Right atrium auricular region (tissue), 2 donors: ENCODE measurements at places on chromosomes 16 and 17.

DNA sequence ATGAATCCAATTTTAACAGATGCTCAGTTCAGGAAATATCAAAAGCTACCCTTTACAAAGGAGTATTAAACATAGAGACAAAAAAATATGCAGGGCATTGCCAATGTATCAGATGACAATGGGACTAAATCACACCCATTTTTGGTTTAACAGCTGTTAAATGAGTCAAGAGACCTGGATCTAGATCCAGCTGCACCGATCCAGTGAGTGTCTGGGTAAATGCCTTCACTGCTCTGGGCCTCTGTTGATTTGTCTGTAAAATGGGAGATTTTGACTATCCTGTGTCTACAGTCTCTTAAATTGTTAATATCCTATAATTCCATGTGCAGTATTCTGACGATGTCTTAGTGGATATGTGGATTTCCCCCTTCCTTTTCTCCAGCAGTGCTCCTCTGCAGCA lies 16.4 kb downstream of the KRT23 start:
- DNase-seq: no peak

DNA sequence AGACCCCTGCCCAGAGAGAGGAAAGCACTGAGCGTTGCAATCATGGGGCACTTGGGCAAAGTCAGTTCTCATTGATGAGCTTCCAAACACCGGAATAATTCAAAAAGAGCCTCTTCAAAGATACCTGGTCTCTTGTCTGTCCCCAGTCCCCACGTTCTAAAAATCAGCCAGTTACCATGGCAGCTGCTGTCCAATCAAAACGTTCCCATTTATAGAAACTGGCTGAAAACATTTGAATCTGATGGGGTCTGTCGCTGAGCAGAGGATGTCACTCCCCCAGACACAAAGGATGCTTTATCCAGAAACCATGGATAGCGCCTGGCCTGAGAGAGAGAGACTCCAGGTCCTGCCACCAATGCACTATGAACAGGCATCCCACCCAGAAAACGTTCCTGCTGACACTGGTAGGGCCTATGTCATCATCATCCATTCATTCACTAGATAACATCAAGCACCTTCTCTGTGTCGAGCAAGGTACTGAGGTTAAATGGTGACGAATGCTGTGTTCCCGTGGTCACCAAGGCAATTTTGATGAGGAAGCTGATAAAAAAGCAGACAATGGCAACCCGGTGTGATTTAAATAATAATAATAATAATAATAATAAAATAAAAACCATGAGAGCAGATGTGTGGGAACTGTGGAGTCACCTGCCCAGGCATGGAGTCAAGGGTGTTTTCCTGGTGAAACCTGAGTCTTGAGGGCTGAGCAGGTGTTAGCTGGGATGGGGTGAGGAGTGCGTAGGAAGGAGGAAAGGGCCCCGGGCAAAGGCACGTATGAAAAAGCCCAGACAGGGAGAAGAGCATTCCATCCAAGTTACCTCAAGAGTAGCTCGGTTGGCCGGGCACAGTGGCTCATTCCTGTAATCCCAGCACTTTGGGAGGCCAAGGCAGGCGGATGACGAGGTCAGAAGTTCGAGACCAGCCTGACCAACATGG lies 19.0 kb upstream of the CALB2 start:
- no peak for DNase-seq

- no peak for DNase-seq
Measured at GRCh38 chr16:85716680-85717038, 27.9 kb upstream of the GINS2 start.

DNA sequence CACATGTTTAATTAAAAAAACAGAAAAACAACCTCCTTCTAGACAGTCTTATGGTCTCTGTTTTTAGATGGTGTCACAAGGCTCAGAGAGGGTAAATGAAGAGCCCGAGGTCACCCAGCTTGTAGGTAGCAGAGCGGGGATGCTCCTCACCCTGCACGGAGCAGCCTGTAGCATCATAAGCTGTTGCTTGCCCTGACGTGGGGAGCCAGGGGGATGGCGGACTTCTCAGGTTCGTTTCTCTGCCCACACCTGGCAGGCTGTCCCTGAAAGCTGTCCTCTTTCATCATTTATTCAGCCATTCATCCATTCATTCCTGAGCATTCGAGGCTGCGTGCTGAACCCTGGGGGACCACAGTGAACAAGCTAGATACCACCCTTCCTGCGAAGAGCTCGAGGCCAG lies 75.7 kb upstream of the KSR1 start:
- DNase-seq: no peak

DNA sequence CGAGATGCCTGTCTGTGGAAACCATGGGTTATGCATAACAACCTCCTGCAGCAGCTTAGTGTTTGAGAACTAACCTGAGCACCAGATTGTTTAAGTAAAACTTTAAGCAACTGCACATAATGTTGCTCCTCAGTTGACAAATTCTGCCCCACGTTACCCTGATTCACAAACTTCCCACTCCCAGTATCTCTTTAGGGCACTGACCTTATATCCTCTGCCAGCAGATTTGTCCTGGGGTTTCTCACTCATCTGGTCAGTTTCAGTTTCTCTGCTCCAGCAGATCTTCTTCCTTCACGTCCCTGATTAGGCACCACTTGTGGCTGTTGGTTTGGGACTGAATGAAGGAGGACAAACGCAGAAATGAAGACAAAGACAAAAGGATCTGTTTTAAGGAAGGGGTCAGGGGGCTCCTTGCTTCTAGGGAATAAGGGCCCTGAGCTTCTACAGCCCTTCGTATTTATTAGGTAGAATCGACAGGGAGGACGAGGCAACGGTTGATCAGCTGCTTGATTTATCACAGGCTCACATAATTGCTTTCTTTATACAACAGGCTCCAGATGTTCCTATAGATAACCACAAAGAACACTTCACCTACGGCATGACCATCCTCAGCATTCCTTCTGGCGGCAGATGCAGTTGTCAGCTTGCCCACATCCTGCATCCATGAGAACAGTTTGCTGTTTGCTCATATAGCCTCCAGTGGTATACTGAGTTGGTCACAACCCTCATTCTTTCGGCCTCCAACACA lies 13.5 kb upstream of the ZNF689 start:
- no peak for DNase-seq

DNA sequence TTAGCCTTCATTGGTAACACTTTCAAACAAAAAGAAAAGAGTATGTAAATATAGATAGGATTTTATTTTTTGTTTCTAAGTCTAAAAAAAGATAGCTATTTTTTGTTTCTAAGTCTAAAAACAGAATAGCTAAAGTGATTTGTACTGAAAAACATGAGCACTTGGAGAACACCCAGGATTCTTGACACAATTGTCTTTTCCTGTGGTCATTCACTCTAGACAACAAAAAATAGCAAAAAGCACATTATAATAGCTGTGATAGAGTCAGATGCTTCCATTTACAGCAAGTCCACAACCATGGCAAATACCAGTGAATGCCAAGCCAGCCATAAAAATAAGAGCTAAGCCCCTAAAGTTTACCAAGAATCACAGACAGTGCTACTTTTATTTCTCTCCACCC lies 36.7 kb downstream of the SKAP1 start:
- DNase-seq: no peak

DNA sequence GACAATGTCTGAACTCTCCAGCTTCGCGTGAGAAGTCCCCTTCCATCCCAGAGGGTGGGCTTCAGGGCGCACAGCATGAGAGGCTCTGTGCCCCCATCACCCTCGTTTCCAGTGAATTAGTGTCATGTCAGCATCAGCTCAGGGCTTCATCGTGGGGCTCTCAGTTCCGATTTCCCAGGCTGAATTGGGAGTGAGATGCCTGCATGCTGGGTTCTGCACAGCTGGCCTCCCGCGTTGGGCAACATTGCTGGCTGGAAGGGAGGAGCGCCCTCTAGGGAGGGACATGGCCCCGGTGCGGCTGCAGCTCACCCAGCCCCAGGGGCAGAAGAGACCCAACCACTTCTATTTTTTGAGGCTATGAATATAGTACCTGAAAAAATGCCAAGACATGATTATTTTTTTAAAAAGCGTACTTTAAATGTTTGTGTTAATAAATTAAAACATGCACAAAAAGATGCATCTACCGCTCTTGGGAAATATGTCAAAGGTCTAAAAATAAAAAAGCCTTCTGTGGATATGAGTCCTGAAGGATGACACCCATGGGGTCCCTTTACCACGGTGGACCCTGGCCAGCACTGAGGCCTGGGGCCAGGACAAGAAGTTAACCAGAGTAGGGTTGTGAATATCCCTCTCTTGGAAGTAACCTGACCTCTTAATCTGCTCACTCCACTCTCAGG lies 10.5 kb upstream of the ITGAD start:
- peak; percentile 62 for DNase-seq

DNA sequence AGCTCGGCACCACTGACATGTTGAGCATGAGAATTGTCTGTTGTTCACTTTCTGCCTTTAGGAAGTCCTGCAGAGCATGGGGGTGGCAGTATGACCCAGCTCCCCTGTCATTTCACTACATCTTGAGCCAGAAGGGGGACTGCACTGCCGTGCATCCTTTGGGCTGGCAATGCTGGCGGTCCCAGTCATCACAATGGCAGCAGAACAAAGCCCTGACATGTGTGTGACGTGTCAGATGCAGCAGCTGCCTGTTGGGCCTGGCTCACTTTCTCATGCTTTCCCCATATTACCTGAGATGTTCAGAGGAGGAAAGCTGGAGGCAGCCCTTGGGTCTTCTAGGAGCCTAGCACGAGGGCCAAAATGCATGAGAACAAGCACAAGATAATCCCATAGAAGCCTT lies 6.3 kb upstream of the ABAT start:
- no peak for DNase-seq

- no peak for DNase-seq
Measured at GRCh38 chr17:36598951-36599401, 2.4 kb upstream of the MRM1 start.

- DNase-seq: no peak
Measured at GRCh38 chr17:17954079-17954478, 18.1 kb downstream of the TOM1L2 start.

GRCh38 chr17:2214929-2215615 lies 88.5 kb downstream of the SMG6 start:
- DNase-seq: peak; percentile 61

GRCh38 chr16:86576591-86577313 lies 1.6 kb upstream of the FOXL1 start:
- DNase-seq: no peak

GRCh38 chr17:57305908-57306504 lies 49.7 kb downstream of the MSI2 start:
- no peak for DNase-seq

GRCh38 chr16:53530046-53530445 lies 27.0 kb upstream of the AKTIP start:
- DNase-seq: no peak

DNA sequence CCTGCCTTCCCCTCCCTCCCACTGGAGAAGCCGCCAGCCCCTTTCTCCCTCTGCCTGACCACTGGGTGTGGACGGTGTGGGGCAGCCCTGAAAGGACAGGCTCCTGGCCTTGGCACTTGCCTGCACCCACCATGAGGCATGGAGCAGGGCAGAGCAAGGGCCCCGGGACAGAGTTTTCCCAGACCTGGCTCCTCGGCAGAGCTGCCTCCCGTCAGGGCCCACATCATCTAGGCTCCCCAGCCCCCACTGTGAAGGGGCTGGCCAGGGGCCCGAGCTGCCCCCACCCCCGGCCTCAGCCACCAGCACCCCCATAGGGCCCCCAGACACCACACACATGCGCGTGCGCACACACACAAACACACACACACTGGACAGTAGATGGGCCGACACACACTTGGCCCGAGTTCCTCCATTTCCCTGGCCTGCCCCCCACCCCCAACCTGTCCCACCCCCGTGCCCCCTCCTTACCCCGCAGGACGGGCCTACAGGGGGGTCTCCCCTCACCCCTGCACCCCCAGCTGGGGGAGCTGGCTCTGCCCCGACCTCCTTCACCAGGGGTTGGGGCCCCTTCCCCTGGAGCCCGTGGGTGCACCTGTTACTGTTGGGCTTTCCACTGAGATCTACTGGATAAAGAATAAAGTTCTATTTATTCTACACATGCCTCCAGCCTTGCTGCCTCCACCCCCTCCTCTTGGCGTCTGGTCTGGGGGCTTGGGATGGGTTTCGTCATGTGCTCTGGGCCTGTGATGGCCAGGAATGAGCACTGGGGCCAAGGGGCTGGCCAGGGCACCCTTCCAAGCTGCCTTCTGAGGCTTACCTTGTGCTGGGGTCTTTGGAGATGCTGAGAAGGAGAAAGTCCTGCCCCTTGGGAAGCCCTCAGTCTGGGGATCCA lies 7.3 kb downstream of the GJD3 start:
- no peak for DNase-seq

DNA sequence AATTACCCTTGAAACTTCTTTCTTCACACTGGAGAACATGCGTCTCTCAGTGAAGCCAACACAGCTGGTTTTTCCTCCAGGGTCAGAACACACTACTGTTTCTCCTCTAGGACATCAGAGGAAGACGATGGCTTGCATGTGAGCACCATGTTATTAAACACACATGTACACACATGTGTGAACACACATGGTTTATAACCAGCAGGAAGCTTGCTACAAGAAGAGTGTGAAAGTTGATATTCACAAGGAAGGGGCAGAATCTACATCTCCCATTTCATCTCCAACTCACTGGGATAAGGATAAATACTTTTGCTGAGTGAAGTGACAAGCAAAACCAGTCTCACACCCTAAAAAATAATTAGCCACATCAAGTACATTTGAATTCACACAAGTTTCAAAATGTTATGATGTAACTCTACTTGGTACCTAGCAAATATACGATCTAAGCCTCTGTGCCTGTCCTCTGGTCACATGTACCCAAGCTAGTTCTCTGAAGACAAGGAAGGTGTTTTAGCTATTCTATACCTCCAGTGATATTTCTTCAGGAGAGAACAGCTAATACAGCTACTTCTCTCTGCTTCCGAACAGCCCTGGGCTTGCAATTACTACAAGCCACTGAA lies 127.7 kb downstream of the PARN start:
- no peak for DNase-seq

DNA sequence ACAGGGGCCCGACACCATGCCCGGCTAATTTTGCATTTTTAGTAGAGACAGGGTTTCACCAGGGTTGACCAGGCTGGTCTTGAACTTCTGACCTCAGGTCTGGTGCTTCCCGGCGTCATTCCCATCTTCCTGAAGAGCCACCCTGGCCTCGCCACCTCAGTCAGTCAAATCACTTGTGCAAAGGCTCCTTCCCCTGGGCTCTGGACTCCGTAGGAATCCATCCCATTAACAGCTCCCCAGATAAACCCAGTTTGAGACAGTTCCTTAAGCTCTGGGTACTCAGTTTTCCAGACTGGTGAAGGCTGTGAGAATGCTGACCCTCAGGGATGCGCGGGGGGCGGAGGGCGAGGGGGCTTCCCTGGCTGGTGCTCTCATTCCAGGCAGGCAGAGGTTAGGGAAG lies 39.5 kb downstream of the MRM1 start:
- DNase-seq: no peak

DNA sequence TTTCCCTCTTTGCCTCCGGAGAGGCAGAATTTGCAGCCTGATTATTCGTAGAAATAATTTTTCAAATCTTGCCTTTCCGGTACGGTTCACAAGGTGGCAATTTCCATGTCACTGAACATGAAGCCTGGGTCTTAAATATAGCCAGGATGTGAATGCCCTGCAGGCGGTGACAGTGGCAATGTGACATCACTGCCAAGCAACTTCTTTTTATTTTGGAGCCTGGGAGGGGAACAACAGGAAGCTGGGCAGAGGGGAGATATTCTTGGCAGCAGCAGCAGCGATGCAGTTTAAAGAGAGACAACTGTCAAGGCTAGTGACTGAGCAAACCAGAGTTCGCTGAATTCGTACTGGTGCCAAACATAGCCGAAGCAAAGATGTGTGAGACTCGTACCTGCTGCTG lies 171.1 kb downstream of the SNX29 start:
- no peak for DNase-seq

GRCh38 chr16:14302031-14302398 lies 230.9 kb downstream of the MRTFB start:
- no peak for DNase-seq
